Bronchus fibroblast of lung (primary cell): ENCODE measurements at places on chromosomes 3 and 15. TPM values are rescaled to one million over a fixed set of nuclear protein-coding genes. Genes with fewer than 3 reads are reported as not detected.

LMAN1L gene
- total RNA-seq, result not detected in 2 replicates

KCNMB2 gene
- under 0.01 TPM in 1 of 2 replicates, not detected in the other for total RNA-seq

SMCO1 gene
- 0.15 and 0.34 TPM in 2 replicates for total RNA-seq

SH3GL3 gene
- total RNA-seq, result not detected in 2 replicates

SPINK8 gene
- total RNA-seq, result not detected in 2 replicates

SST gene
- not detected in 2 replicates for total RNA-seq

CTDSPL gene
- 16.8 and 23.0 TPM in 2 replicates for total RNA-seq

AGTR1 gene
- 2.7 and 2.8 TPM in 2 replicates for total RNA-seq

CEMIP gene
- total RNA-seq, result 2.7 and 3.0 TPM in 2 replicates

PARP15 gene
- under 0.01 and 0.15 TPM in 2 replicates for total RNA-seq

SLC6A11 gene
- not detected in 2 replicates for total RNA-seq

GPR156 gene
- 0.45 and 0.67 TPM in 2 replicates for total RNA-seq

EPHB1 gene
- 1.0 and 1.5 TPM in 2 replicates for total RNA-seq

NR2C2 gene
- total RNA-seq, result 11.7 and 14.5 TPM in 2 replicates

SI gene
- not detected in 2 replicates for total RNA-seq

INAFM2 gene
- 4.3 and 4.4 TPM in 2 replicates for total RNA-seq
